CD8-positive, alpha-beta memory T cell (primary cell): ENCODE measurements at places on chromosomes 7 and 10. TPM values are rescaled to one million over a fixed set of nuclear protein-coding genes. Genes with fewer than 3 reads are reported as not detected.

RPP38 gene
- 21.3 TPM for total RNA-seq

DNA sequence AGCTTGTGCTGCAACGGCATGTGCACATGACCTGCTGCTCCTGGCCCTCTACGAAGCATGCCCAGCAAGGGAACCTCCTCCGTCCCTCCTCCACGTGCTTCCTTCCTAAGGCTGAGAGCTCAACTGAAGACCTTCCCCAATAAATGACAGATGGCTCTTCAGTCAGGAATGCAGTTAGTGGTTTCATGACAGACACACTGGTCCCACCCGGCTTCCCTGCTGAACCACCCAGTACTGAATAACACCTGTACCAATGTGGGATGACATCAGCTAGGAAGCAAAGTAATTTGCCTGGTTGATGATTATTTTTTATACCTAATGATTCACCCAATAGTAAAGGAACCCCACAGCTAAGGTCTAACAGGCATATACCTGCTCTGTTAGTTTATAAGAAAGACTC is 69.1 kb downstream of the SCRN1 start:
- no peaks in the 10 kb centered on the region for H3K36me3 ChIP-seq
- no peaks in the 10 kb centered on the region for H3K4me1 ChIP-seq
- H3K4me3 ChIP-seq, result no peak overlapping the region
- no peak for DNase-seq
- H3K27me3 ChIP-seq, result no peaks in the 10 kb centered on the region
- H3K27ac ChIP-seq, result no peak overlapping the region

- no peak overlapping the region for H3K4me3 ChIP-seq
- no peaks in the 10 kb centered on the region for H3K4me1 ChIP-seq
- no peaks in the 10 kb centered on the region for H3K36me3 ChIP-seq
- H3K27ac ChIP-seq, result no peak overlapping the region
- no peak for DNase-seq
Observed at GRCh38 chr7:131781-132482, 60.4 kb upstream of the FAM20C start.

GRCh38 chr10:43861966-43862751 is 213.5 kb upstream of the ZNF32 start:
- no peaks in the 10 kb centered on the region for H3K4me1 ChIP-seq
- H3K4me3 ChIP-seq, result no peak overlapping the region
- no peaks in the 10 kb centered on the region for H3K36me3 ChIP-seq
- no peak overlapping the region for H3K27ac ChIP-seq
- DNase-seq, result no peak

DNA sequence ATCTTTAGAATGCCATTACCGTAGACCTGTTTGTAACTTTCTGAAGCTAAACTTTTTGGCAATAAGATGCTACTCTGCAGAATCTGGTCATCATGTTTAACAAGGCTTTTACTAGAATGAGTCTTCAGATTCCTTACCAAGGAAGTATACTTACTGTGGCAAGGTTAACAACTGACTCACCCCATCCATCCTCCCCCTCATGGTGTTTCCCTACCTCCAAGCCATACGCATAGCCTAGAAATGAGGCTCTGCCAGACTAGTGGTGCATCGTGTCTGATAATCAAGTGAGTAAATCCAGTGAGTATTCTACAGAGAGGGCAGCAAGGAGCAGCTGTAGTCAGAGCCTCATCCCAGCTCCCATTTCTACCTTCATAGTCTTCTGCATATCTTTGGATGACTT is 223.6 kb downstream of the IPMK start:
- H3K27ac ChIP-seq, result no peak overlapping the region
- no peaks in the 10 kb centered on the region for H3K27me3 ChIP-seq
- H3K36me3 ChIP-seq, result no peaks in the 10 kb centered on the region
- H3K4me1 ChIP-seq, result no peaks in the 10 kb centered on the region

DNA sequence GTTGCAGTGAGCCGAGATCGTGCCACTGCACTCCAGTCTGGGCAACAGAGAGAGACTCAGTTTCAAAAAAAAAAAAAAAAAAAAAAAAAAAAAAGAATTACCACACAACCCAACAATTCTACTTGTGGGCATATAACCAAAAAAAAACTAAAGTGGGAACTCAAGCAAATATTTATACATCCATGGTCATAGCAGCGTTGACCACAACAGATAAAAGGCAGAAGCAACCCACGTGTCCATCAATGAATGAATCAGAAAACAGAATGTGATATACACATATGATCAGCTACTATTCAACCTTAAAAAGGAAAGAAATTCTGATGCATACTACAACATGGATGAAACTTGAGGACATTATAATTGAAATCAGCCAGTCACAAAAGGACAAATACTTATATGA is 179.3 kb upstream of the NEBL start:
- DNase-seq, result no peak
- no peak overlapping the region for H3K4me3 ChIP-seq
- H3K27ac ChIP-seq, result no peak overlapping the region

- no peak overlapping the region for H3K4me3 ChIP-seq
- no peaks in the 10 kb centered on the region for H3K27me3 ChIP-seq
- no peak for DNase-seq
- H3K36me3 ChIP-seq, result no peaks in the 10 kb centered on the region
Observed at GRCh38 chr10:45555795-45556194, 116.8 kb downstream of the ZFAND4 start.

DNA sequence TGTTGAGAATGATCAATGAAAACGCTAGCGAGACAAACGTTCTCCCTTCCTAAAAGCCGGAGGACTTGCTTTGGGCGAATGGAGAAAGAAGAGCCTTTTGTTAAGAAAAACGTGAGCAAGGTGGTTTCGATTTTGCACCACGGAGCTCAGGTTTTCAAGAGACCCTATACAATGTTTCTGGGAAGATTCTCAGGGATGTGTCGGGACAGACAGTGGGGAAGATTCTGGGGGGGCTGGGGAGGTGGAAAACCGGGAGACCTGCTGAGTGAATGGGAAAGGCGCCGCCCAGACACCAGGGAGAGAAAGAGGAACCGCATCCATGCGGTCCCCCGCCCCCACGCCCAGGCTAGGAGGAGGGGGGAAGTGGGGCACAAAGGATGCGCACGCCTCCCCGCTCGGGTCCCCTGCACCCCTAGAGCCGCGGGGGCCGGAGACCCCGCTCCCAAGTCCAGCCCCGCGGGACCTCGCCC is 745 bp downstream of the YWHAG start:
- peaks cover 40% of the 10 kb centered on the region for H3K4me1 ChIP-seq
- no peak for DNase-seq
- H3K27me3 ChIP-seq, result no peaks in the 10 kb centered on the region
